H7 (cell line): ENCODE measurements at places on chromosomes 3 and 15. TPM values are rescaled to one million over a fixed set of nuclear protein-coding genes. Genes with fewer than 3 reads are reported as not detected.

The ANKRD63 gene
- total RNA-seq = 0.22 and 0.45 TPM in 2 replicates

The GOLGA8O gene
- 0.10 and 0.15 TPM in 2 replicates for total RNA-seq

The TMEM115 gene
- 33.1 and 38.7 TPM in 2 replicates for total RNA-seq

The SLC2A2 gene
- not detected in 2 replicates for total RNA-seq

The MASP1 gene
- total RNA-seq = 1.2 and 4.1 TPM in 2 replicates

The THRB gene
- total RNA-seq = 1.0 and 5.0 TPM in 2 replicates

The MAP6D1 gene
- total RNA-seq = 1.7 and 4.4 TPM in 2 replicates

The RETNLB gene
- total RNA-seq = not detected in 2 replicates

The C15orf39 gene
- total RNA-seq = 35.9 and 37.1 TPM in 2 replicates

The CELSR3 gene
- 14.3 and 18.7 TPM in 2 replicates for total RNA-seq

The KLHL40 gene
- not detected in 2 replicates for total RNA-seq

The TJP1 gene
- total RNA-seq = 43.5 and 57.2 TPM in 2 replicates

The PYGO1 gene
- total RNA-seq = 0.24 and 0.59 TPM in 2 replicates

The PIERCE2 gene
- 1.5 and 3.1 TPM in 2 replicates for total RNA-seq

The OIP5 gene
- 45.0 and 46.2 TPM in 2 replicates for total RNA-seq

The P2RY12 gene
- total RNA-seq = 0.10 TPM in 1 of 2 replicates, not detected in the other

The ROBO1 gene
- total RNA-seq = 34.5 and 71.2 TPM in 2 replicates

The AHSG gene
- not detected in 2 replicates for total RNA-seq

The TEX55 gene
- not detected in 2 replicates for total RNA-seq

The RHOV gene
- total RNA-seq = 2.0 and 2.1 TPM in 2 replicates

The TGM5 gene
- total RNA-seq = not detected in 2 replicates

The ACOX2 gene
- total RNA-seq = 2.9 and 4.2 TPM in 2 replicates

The CASR gene
- total RNA-seq = 0.10 and 0.15 TPM in 2 replicates

The DUOX1 gene
- total RNA-seq = 0.24 and 0.37 TPM in 2 replicates

The RLBP1 gene
- 0.15 TPM in 1 of 2 replicates, not detected in the other for total RNA-seq

The PCOLCE2 gene
- total RNA-seq = 9.4 and 18.3 TPM in 2 replicates

The GPR176 gene
- 30.1 and 43.6 TPM in 2 replicates for total RNA-seq

The ERICH6 gene
- total RNA-seq = 0.17 TPM in 1 of 2 replicates, not detected in the other

The PLOD2 gene
- 24.2 and 30.2 TPM in 2 replicates for total RNA-seq

The GOLGA6A gene
- total RNA-seq = 2.2 and 4.7 TPM in 2 replicates

The SNX1 gene
- total RNA-seq = 19.1 and 19.4 TPM in 2 replicates
